Activated CD4-positive, alpha-beta T cell treated with anti-CD3 and anti-CD28 coated beads for 1 hour (primary cell): ENCODE measurements at places on chromosomes 2 and 18.

DNA sequence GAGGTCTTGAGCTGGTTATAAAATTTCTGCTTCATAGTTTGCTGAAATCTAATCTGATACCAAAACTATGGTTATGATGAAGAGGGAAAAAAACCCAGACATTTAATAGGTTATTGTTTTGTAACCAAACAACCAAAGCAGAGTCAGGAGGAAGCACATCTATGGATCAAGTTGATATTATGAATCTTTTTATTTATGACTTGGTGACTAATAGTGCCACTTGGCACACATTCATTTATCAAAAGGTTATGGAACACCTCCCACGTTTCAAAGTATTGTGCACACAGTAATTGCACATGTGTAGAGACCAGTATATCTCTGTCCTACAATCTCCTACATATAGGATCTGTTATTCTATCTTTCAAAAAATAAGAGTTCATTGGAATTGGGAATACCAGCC, 93.0 kb downstream of the DPP4 start:
- no peak for DNase-seq

DNA sequence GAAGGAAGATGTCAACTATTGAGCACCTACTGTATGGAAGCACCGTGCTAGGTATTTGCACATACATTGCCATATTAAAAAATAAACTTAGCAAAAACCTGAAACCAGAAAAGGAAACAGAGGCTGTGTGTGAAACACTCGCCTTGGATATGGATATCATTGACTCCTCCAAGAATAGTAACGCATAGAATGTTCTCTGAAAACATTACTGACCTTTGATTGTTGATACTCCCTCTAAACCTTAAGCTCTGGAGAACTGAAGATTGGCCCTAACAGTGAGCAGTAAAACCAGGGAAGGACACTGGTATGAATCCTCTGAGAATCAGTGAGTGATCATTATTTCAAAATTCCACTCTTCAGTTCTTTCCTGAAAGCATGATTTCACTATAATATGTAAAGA, 236.8 kb downstream of the CDH20 start:
- DNase-seq = no peak

- no peak for DNase-seq
These were observed 159.7 kb downstream of the DOCK10 start for GRCh38 chr2:224882291-224883171.

- DNase-seq = no peak
These were observed 439.8 kb downstream of the TGIF1 start for GRCh38 chr18:3889803-3890202.
